ENCODE measurements at places on chromosomes 11 and 22.

DNA sequence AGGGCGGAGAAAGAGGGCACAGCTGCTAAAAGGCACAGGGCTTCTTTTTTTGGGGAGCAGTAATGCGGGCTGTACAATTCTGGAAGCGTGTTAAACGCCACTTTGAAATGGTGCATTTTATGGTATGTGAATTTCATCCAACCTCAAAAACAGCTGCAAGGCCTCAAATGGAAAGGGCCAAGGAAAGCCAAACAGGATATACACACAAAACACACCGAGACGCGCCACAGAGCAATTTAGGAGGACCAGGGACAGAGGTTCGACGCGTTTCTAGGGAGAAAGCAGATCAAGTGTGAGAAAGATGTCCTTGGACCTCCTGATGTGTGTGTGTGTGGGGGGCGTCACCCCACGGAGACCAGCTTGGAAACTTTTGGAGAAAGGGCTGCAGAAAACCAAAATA lies 31.1 kb downstream of the TSPAN4 start:
- DNase-seq = no peak

DNA sequence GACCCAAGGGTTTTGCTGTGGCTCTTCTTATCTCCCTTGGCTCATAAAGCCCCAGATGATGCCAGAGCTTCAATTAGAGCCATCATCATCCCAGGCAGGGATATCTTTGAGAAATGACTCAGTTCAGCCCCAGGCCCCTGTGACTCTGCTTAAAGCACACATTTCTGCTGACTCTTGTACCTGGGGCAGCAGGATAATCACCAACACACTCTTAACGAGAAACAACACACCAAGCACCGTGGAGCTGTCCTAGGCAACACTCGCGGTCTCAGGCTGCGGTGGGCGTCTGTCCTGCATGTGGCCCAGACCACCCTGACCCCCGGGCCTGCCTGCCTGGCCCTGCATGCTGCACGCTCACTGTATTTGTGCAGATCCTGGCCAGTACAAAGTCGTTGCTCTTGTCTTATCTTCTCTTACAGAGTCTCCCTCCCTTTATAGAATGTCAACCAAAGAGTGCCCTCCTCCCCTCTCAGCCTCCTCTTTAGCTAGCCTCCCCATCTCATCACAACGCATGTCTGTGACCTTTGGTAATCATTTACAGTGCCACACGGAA lies 114.2 kb upstream of the PARVA start:
- DNase-seq = no peak

- DNase-seq = no peak
Measured at GRCh38 chr22:36764641-36765040, 11.3 kb downstream of the IFT27 start.

DNA sequence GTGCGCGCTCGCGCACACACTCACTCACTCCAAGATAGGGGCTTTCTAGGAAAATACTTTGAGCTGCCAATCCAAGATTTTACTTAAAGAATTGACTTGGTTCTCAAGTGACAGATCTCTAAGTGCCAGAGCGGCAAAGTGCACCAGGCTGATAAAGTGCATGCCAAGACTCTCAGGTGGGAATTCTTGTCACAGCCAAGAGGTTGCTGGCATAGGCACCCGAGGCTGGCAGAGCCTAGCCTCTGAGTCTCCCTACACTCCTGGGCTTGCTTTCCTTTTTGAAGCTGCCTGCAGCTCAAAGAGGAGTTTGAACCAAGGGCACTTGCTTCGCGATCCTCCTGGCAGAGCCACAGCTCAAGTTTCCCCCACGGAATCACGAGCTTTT lies 2.5 kb upstream of the ADM start:
- DNase-seq = no peak

GRCh38 chr11:120442031-120442430 lies 69.5 kb upstream of the GRIK4 start:
- DNase-seq = no peak

DNA sequence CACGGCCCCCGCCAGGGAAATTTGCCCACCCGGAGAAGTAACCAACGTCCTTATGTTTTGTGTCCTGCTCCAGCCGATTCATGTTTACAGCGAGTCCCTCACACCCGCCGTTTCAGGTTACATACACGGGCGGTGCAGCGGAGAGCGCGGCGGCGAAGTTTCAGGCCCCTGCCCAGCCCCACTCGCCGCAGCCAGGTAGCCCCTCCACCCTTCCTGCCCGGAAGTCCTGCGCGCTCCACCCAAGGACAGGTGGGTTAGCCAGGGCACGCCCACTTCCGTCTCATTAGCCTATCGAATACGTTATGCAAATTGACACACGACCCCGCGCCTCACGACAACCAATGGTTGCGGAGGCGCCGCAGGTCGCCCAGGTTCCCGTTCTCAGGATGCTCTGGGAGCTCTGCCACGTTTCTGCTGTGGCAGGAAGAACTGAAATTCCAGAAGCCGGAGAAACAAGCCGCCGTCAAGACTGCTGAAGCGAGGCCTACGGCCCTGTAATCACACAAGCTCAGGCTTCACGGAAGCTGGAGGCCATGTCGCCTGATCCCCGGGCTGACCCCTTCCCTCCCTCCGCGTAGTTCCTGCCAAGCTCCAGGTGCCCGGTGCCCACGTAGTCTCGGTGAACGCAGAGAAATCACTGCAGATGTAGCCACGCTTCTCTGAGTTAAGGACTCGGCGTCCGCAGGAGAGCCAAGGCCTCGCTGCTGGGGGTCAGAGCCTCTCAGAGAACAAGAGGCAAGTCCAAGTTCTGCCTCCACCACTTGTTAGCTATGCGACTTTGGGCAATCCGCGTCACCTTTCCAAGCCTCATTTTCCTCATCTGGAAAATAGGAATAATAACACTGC lies 22.4 kb upstream of the MYH9 start:
- DNase-seq = peak; percentile 75

DNA sequence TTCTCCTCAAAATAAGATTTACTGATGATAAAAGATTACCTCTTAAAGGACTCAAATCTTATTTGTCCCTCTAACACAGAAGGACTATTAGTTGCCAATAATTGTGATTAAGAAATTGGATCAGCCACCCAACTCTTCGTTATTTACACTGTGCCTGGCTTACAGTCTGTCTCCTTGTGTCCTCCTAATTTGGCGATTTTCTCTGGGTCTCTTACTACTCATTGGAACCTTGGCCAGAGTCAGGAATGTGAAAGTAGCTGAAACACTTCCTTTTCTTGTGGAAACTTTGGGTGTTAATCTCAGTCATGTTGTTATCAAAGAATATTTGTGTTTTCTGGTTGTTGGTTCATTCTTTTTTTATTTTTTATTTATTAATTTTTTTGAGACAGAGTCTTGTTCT lies 83.2 kb downstream of the TEAD1 start:
- DNase-seq = no peak

DNA sequence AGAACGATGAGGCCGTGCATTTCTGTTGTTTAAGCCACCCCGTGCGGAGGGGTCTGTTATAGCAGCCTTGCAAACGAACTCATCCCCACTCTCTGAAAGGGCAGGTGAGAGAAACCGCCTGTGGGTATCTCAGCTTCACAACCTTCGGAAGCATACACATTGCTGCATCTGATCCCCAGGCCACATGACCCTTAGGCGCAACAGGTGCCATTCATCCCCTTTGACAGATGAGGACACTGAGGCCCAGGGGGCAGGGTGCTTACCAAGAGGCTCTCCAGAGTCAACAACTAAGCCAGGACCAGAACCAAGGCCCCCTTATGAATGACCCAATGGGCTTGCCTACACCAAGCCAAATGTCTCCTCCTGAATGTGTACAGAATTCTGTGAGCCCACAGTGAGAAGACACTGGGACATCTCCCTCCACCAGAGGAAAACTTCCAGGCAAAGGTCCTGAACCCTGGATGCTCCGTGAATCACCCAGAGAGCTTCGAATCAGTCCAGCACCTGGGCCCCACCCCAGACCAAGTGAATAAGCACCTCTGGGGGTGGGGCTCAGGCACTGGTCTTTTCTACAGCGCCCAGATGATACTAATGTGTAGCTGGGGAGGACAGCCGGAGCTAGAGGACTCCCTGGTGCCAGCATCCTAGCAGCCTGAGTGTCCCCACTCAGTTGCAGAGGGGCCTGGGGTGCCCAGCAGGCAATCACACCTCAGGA lies 83.2 kb downstream of the BUD13 start:
- no peak for DNase-seq

DNA sequence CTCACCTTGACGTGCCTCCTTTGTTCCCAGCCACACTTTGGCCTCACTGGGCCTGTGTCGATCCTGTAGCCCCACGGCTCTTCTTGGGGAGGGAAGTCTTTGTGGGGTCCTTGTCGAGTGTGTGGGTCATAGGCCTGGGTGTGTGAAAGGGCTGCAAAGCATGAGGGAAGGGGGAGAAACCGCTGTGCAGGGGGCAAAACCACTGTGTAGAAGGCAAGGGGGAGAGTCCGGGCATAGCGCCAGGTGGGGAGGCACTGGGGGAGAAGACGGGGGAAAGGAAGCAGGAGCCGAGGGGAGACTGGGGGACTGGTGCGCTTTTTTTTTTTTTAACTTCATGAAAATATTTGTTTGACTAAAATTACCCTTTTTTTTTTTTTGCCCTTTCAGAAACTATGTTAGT lies 65.1 kb upstream of the RASD2 start:
- no peak for DNase-seq

GRCh38 chr22:24426851-24427499 lies 424 bp upstream of the ADORA2A start:
- DNase-seq = no peak

DNA sequence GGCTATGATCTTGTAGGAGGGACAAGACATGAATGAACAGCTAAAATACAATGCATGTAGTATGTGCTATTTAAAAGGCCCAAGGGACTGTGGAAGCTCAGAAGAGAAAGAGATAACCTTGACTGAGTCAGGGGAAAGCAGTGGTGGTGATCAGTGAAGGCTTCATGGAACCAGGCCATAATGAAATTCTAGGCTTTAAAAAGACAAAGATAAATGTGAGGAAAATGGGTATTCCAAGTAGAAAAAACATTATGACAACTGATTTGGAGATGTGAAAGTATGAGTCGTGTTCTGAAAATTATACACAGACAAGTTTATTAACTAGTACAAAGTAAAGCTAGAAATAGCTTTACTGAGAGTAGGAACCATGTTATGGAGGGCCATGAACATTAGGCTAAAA lies 189.8 kb downstream of the SOX6 start:
- DNase-seq = no peak

DNA sequence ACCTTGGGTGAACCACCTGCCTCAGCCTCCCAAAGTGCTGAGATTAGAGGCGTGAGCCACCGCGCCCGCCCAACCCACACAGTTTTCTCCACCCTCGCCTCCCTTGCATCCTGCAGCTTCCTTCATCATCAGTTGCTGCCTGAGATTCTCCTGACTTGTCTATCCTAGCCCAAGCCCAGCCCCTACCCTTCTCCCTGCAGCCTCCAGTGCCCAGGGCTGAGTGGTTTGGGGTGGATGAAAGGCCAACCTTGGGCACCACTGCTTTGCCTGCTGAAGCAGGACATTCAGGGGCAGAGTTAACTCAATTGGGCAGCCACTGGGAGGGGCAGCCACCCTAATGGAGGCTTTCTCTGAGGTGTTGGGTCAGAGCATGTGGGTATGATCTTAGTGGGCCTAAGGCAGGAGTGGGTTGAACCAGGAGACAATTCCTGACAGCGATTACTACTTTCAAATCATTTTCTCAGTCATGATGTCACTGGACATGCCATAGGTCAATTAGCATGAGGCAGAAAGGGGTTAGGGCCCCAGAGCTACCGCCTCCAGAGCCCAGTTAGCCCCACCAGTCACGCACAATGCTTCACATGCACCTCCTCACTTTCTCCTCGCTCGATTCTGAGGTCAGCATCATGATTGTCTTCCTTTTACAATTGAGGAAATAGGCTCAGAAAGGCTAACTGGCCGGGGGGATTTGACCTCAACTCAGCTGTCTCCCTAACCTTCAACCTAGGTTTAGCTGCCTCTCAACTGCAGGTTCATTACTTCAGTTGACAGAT lies 1.0 kb upstream of the FKBP2 start:
- no peak for DNase-seq

DNA sequence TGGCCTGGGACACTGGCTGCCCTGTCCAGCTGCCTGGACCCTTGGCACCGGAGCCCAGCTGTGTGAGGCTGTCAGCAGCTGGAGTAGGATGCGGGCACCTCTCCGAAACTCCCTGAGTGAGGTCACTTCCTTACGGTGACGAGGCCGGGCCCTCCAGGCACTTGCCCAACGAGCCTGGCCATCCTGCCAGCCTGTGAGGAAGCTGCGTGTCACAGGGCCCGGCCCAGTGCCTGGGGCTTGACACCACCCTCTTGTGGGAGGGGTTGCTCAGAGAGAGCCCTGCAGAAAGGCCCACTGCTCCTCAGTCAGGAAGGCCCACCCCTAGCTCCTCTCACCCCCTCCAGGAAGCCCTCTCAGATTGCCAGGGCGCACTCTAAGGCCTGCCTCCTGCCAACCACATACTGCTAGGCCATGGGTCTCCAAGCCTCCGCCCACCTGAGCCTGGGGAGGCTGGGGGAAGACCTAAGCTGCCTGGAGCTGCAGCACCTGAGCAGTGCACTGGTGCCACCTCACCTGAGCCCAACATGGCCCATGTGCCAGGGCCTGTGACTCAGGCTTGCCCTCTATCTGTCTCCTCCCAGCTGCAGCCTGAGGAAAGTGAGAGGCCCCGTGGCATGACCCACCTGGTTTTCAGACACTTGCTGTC lies 4.3 kb upstream of the PHLDA2 start:
- DNase-seq = no peak

GRCh38 chr22:19798891-19799293 lies 38.3 kb downstream of the TBX1 start:
- DNase-seq = no peak

DNA sequence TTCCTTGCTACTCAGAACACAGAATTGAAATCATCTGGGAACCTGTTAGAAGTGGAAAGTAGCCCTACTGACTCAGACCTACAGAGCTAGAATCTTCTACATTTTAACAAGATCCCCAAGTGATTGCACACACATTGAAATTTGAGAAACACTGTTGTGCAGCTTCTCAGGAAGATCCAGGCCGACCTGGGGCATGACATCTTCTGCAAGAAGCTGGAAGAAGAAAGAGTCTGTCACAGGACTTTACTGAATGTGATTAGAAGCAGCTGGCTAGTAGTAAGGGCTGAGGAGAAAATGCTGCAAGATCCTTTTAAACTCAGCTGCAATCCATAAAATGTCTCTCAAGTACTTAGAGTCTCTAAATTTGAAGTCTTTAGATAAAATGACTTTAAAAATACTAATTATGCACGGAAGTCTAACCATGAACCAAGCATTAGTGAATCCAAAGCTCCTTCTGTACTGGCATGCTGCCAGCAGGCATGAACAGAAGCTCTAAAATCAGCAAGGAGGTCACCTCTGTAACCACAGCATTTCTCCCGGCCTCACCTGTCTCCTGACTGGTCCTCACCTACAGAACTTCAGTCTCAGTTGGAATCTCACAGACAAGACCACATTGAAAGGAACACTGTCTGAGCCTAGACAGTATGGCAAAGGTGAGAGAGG lies 85.0 kb downstream of the SERGEF start:
- DNase-seq = no peak

GRCh38 chr11:20021212-20021611 lies 139.1 kb downstream of the DBX1 start:
- DNase-seq = no peak

GRCh38 chr11:65882120-65883057 lies 2.8 kb downstream of the CTSW start:
- DNase-seq = no peak

- no peak for DNase-seq
Measured at GRCh38 chr11:83835423-83835822, 549.3 kb upstream of the CCDC90B start.
